ENCODE measurements at places on chromosomes 3 and 15.

DNA sequence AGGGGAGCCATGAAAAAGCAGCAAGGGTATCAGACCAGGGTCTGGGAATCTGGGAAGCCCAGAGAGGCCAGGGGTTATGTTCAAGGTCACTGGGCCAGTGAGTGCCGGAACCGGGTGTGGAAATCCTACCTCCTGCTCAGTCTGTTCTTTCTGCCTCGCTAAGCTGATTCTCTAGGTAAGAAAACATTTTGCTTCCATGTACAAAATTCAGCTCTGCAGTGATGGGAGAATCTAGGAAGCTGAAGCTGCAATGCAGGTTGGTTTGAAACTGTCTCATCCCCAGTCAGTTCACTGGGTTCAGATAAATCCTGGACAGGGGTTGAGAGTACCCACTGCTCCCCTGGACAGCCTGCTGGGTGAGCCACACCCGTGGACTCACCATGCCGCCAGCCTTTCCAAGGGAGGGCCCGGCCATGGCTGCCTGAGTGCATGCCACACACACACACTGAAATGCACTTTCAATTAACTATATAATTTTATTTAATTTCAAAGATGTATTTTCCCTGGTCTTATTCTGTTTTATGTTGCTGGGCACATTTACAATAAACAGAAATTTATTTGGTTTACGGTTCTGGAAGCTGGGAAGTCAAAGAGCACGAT lies 108.4 kb downstream of the CORO2B start:
- DNase-seq = no peak

GRCh38 chr3:18127174-18127858 lies 297.8 kb downstream of the SATB1 start:
- no peak for DNase-seq

DNA sequence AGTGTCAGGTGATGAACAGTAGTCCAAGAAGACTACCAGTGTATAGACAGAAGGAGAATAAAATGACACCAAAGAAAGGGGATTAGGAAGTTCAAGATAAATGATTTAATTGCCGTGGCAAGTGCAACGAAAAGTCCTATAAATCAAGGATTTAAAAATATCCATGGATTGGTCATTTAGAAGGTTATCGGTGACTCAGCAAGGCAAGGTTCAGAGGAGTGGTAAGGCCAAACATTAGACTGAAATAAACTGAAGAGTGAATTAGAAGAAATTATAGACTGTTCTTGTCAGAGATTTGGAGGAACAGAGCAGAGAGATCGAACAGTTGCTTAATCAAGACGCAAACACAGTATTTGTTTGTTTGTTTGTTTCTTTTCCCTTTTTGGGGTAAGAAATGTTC lies 211.9 kb upstream of the KCNMB2 start:
- no peak for DNase-seq

GRCh38 chr15:64209680-64210334 lies 47.0 kb upstream of the PPIB start:
- no peak for DNase-seq

- DNase-seq = no peak
Measured at GRCh38 chr15:50163719-50164410, 18.1 kb upstream of the SLC27A2 start.

GRCh38 chr3:161915418-161915750 lies 418.8 kb downstream of the OTOL1 start:
- no peak for DNase-seq

GRCh38 chr15:78727561-78727960 lies 83.7 kb downstream of the ADAMTS7 start:
- no peak for DNase-seq

DNA sequence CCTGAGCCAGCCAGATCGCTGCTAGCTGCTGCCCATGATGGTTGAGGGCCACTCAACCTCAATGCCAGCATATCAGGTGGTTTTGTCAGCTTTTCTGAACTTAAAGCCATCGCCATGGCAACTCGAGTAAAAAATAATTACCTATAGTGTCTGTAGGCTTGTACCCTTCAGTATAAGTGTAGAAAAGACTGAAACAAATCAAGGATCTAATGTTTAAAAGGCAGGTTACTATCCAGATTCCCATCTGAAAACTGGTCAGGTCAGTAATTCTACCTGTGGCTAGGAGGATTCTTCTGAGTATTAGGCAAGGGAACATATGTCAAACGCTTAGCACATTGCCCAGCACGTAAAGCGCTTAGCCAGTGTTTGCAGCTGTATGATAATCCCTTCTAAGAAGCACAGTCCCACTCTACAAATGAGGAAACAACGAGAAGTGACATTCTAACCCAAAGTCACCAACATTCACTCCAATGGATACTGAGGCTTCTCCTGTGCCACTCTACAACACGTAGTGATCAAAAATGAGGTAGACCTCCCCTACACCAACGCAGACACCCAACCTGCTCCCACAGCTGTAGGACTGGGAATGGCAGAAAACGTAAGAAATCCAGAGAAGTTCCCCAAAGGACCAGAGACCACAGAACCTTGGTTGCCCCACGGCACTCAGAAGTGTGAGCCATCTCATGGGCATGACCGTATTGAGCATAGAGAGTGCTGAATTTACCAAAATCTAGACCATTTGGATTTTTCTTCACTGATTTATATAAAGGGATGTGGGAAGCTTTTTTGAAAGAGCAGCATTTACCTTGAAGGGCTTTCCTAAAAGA lies 55.3 kb downstream of the SLTM start:
- DNase-seq = no peak

- no peak for DNase-seq
Measured at GRCh38 chr3:108511055-108511454, 659 bp upstream of the MYH15 start.

GRCh38 chr3:85481411-85482212 lies 522.8 kb downstream of the CADM2 start:
- no peak for DNase-seq

DNA sequence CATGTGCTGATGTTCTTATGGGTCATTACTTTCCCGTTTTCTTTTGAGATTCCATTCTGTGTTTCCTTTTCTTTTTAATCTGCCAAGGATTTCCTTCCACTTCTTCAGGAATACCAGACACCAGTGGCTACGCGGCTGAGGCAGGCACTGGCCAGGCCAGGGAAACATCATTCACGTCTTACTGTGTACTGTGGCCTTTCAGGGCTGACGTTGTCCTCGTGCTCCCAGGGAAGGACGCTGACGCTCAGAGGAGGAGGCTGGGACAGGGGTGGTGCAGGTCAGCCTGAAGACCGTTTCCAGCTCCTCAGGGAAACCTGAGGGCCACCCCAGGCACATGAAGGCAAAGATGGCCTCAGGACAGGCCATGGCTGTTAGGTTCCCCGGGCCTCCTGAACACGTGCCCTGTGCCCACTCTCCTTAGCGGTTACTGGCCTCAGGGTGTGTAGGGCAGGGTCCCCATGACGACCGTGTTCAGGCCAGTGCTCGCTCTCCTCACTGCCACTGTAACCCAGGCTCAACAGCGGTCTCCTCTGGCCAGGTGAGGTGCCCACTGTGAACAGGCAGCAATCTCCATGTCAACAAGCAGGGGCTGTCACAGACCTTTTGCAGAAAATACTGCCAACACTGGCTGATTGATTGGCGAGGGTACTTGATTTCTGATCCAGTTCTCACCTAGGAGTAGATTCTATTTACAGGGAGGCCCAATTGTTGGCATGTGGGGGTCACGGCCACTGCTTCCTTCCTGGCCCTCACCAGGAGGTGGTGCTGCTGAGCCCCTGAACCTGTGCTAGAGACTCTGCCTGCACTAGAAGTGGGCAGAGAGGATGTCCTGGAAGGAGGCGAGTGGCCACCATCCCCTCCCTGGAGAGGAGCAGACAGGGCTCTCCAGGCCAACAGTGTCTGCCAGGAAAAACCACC lies 169.5 kb downstream of the ATP10A start:
- DNase-seq = no peak

DNA sequence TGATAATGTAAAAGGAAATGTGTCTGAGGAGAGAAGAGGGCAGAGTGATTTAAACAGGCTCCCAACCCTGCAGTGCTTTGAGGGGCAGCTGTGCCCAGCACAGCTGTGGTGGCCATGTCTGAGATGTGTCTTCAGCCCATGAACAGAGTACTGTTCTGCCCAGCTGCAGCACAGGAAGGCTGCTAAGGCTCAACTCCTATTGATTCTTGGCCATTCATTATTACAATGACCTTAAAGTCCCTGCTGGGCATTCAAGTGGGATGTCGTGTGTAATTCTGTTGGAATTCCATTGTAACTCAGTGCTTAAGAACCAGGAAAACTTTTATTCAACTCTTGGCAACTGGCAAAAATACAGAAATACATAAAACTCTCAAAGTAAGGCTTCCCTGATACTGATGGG lies 229.3 kb downstream of the MCTP2 start:
- DNase-seq = no peak

DNA sequence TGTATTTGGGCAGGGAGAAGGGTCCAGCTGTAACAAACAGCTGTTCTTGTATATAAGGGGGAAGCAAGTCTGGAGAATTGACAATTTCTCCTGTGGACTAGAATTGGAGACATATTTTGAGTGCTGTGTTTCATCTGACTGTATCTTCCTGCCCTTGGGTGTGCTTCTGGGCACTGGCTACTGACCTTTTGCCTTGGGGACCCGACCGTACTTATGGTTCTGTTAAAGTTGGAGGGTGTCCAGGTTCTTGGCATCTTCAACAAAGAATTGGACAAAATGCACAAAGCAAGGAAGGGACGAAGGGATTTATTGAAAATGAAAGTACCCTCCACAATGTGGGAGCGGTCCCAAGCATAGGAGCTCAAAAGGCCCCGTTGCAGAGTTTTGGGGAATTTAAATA lies 31.0 kb downstream of the MAP2K1 start:
- no peak for DNase-seq

- no peak for DNase-seq
Measured at GRCh38 chr15:40472171-40472727, 1.5 kb downstream of the CHST14 start.

- DNase-seq = no peak
Measured at GRCh38 chr3:198090795-198091332, 130.8 kb downstream of the LMLN start.

- DNase-seq = no peak
Measured at GRCh38 chr3:126693921-126694320, 10.1 kb upstream of the CHCHD6 start.

- DNase-seq = no peak
Measured at GRCh38 chr3:108605491-108605890, 16.0 kb downstream of the DZIP3 start.

DNA sequence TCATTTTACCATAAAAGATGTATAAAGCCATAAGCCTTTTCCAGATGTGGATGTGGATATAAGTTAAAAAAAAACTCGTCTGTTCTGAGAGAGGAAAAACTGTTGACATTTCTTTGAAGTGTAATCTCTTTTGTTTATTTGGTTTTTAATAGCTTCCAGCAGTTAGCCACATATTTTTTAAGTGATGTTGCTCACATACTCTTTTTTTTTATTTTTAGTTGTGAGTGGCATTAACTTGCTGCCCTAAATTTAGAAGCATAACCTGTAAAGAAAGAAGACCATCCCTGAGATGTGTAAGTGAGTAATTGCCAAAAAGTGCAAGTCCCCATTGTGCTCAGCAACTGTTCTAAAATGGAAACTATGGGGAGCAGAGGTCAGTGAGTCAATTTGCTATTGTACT lies 415.9 kb upstream of the MDFIC2 start:
- no peak for DNase-seq

- no peak for DNase-seq
Measured at GRCh38 chr3:61780016-61780415, 218.6 kb downstream of the PTPRG start.

DNA sequence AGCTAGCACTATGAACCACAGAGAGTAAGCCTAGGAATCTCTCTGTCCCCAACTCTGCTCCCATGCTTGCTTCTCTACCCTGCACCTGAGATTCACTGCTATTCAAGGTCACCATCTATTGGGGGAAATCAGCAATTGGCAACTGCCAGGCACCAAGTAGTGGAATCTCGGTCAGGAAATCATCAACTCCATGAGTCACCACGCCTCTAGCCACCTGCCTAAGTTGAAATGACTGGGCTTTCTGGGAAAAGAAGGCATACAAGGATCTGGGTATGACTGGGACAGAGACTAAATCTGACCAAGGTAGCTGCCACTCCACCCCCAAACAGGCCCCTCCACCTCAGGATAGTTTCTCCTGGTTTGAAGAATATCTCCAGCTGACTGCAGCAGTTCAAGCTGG lies 464.1 kb upstream of the CBLB start:
- peak; percentile 26 for DNase-seq

- DNase-seq = no peak
Measured at GRCh38 chr15:58525991-58526421, 94.2 kb downstream of the LIPC start.

DNA sequence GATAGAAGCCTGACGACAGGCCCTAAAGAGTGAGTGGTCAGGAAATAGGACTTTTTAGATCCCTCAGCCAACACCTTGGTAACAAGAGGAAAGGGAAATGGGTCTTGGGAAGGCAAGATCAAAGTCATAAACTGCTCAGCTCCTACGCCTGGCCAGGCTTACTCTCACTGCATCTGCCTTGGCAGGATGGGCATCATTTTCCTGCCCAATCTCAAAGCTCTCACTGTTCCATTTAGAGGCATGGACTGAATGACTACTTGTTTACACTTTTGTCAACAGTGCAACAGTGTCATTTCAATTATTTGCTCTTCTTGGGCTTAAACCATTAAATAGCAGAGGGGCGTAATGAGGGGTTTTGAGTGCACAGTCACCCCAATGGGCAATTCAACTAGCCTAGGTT lies 808.7 kb downstream of the GRM7 start:
- DNase-seq = no peak

DNA sequence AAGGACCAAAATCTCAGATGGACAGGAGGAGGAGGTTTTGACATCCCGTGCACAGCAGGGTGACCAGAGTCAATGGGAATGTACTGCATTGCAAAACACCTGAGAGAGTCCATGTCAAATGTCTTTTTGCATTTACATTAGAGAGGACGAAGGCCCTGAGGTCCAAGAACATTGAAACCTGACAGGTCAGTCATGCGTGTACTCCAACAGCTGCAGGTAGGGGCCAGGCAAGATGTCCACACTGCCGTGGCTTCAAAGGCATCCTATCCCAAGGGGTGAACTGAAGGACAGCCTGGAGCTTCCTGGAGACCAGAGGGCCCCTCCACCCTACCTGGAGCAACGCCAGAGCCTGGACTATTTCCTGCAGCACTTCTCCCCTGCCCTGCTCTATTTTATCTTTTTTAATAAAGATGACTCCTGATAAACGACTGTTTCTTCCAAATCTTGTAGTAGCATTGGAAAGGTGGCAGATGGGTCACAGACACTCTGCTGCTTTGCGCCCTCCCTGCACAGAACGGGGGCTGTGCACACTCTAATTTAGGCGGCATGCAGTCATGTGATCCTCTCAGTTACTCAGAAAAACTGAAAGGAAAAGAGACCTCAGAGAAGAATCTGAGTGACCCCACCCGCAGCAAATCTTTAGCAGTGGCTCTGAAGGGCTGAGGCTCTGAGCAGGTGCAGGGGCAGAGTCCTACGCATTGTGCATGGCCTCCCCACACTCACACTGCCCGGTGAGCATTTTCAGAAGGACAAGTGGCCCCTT lies 68.2 kb downstream of the HMCES start:
- DNase-seq = no peak

- no peak for DNase-seq
Measured at GRCh38 chr3:138032567-138032966, 22.6 kb downstream of the CLDN18 start.
